GM12864 (cell line): ENCODE measurements at places on chromosomes 1 and 21.

- no peak for DNase-seq
Measured at GRCh38 chr1:90201467-90202358, 206.8 kb downstream of the ZNF326 start.

- DNase-seq: no peak
Measured at GRCh38 chr1:150061632-150062101, 5.9 kb upstream of the VPS45 start.

DNA sequence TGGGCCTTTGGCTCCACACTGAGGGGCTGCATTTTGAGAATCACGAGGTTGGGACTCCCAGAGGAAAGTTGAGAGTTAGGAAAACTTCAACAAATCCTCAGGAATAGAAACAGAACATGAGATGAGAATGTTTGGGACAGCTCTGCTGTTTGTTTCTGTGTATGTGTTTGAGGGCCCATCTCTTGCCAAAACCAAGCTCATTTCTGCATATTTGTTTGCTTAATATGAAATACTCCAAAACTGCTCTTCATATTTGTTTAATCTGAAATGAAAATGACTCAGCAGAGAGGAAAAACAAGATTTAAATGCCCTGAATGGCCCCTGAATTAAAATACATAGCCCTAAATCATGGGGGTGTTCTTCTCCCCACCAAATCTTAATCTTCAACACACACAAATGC, 78.1 kb downstream of the DDR2 start:
- DNase-seq: no peak

- no peak for DNase-seq
Measured at GRCh38 chr1:23114424-23115079, 54.1 kb downstream of the LUZP1 start.

DNA sequence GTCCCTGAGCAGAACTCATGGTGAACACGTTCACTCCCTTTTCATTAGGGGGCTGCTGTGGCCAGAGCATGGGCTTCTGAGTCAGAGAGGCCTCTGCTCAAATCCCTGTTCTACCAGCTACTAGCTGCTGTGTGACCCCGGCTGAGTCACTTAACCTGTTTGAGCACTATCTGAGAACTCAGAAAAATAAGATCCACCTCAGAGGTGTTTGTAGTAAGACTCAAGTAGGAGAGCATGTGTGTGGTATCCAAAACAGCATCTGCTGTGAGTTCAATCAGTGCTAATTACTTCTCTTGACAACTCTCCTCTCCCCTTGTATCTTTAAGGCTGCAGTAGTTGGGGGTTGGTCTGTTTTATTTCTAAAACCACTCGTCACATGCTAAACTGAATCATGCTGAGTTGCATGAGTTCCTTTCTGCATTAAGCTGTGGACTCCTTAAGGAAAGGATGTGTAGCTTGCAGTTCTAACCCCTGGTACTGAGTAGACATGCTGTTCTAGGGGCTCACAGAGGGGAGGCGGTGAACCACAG, 39.7 kb upstream of the JUN start:
- DNase-seq: no peak

DNA sequence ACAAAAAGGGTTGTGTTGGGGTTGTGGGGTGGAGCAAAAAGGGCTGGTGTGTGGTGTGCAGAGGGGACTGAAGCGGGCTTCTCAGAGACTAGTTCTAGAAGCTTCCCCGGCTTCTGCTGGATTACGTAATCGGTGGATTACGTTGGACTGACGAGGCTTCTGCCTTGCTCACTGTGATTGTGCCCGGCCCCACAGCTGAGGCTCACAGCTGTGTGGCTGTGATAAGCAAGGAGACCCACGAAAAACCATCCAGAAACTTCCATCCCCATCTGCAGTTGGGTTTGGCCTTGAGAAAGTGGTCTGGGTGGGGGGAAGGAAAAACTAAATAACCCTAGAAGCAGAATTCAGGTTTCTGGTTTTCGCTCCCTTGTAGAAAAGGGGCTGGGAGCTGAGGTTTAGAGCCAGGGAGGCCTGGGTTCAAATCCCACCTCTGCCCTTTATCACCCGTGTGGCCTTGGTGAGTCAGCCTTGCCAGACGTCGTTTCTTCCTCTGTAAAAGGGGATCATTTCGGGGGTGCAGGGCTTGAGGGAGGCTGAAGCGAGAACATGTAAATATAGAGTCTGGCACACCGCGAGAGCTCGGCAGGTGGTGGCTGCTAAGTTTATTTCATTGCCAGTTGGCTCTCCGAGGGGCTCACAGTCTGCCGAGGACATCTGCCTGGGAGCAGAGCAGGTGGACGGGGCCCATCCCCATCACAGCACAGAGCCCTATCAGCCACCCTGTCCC, 30.4 kb upstream of the DISP3 start:
- DNase-seq: no peak

GRCh38 chr1:54750596-54750995, 13.7 kb downstream of the PARS2 start:
- no peak for DNase-seq

- DNase-seq: no peak
Measured at GRCh38 chr1:164951508-164951907, 392.5 kb downstream of the PBX1 start.

DNA sequence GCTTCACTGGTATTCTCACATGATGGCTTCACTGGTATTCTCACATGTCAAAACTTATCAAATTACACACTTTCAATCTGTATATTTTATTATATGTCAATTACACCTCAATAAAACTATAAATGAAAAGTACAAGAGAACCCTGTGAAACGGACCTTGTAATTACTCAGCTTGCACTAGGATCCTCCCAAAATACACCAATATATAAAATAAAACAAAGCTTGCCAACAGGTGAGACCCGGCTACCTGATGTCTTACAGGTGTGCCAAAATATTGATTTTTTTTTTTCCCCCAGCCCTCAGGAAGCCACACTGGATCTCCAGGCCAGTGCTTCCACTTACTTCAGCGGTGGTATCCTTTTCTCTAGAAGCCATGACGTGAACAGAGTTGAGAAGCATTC, 22.9 kb downstream of the PIK3C2B start:
- DNase-seq: no peak

DNA sequence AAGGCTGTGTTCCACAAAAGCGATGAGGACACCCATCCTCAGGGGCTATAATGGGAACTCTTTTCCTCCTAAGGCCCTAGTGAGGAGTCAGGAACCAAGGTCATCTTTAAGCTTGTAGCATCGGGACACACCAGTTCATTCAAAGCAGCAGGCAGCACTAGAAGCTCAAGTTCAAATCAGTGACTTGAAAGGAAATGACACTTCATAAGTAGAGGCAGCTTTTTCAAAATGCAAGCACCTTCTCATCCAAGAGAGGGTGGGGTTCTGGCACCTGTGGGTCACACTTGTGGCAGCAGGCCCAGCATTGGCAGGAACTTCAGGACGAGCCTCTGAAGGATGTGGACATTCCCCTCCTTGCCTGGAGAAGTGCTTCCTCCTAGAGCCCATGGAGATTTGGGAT, 496.3 kb downstream of the KIF26B start:
- no peak for DNase-seq

DNA sequence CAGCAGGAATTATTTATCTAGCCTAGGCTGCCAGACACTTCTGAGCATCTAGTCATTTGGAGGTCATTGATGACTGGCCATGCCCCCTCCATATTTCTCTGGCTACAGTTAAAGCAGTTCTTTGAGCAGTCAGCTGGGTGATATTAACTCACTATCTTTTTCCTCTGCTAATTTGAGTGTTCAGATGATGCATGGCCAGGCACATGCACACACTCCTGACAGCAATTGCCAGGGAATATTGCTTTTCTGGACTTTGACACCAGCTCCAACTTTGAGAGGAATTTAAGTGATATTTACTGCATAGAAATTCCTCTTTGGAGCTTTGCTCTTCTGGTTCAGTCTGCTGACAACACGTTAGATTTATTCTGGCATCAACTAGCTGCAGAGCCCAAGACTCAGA, 52.6 kb downstream of the CD247 start:
- DNase-seq: no peak

GRCh38 chr1:94986783-94987182, 59.9 kb upstream of the CNN3 start:
- DNase-seq: no peak

DNA sequence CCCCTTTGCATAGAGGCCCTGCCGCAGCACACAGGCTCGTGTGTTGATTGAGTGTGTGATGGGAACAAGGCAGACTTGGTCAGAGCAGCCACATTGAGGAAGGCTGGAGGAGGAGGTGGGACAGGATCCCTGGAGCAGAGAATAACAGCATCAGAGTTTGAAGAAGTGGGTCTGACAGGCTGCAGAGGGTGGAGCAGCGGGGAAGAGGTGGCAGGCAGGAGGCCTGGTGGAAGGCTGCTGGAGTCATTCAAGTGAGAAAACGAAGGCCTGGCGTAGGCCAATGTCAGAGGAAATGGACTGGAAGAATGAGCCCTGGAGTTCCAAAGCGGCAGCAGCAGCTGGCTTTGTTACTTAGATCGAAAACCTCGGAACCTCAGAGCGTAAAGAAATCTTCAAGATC, 115.0 kb upstream of the GRIK3 start:
- DNase-seq: no peak

DNA sequence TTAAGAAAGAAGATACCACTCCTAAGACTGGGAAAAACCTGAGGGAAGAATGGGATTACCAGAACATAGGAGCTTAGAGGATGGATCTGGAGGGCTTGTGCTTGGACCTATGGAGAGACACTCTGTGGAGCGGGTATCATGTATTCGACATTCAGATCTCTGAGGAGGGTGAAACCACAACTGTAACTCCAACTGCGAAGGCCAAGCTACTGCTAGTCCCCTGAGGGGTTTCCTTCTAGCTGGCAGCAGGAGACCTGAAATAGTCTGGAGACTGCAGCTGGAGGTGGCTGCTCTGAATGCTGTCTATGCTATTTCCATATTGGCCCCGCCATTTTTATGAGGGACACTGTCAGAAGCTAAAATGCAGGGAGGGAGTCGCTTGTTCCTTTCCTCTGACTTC, 462.3 kb downstream of the PTPRC start:
- DNase-seq: no peak

DNA sequence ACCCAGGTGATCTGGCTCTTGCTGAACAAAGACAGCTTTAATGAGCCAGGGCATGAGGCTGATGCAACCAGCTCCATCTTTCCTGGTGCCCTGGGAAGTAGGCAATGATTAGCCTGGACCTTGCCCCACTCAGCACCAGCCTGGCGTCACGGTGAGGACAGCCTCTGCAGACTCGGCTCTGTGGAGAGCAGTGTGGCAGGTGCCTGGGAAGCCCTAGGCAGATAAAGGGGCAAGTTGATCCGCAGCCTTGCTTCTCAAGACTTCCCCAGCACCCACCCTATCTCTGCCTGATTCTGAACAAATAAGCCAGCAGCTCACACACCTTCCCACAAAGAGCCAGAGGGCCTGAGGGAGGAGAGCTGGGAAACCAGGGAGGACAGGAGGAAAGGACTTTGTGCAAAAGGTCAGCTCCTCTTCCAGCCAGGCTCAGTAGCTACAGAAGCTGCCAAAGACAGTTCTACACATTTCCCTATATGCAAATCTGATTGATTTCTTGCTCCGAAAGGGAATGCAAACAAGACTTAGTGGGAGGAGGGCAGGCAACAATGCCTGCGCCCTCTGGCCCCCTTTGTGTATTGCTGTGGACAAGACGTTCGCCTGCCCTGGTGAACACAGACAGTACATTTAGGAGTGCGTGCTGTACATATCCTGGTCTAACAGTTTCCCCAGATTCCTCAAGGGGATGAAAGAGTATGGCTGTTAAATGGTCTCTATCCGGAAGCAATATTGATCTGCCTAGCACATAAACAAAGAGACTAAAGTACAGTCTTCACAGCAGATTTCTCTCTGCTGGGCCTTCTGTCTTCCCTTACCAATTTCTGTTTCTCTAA, 63.8 kb downstream of the BCAR3 start:
- no peak for DNase-seq

DNA sequence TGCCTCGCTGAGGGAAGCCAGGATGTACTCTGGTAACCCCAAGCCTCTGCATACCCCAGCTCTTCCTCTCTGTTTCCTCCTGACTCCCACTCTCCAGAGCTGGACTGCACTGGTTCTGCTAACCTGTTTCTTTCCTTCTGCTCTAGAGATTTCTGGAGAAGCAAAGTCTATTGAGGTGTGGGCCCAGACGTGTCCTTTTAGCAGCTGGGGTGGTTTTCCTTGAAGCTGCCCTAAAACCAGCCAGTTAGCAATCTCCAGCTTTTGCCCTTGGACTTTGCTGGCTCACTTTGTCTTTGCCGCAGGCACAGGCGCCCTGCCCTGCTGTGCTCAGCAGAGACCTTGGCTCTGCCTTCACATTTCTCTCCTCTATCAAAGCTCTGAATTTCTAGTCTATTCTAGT, 171.8 kb upstream of the IVNS1ABP start:
- DNase-seq: no peak

- no peak for DNase-seq
Measured at GRCh38 chr1:94031591-94031990, 89.4 kb downstream of the ABCA4 start.
